Activated naive CD8-positive, alpha-beta T cell treated with anti-CD3 and anti-CD28 coated beads, Interleukin-2, amount 50 U/mL, for 24 hours (primary cell): ENCODE measurements at places on chromosomes 2 and 18.

DNA sequence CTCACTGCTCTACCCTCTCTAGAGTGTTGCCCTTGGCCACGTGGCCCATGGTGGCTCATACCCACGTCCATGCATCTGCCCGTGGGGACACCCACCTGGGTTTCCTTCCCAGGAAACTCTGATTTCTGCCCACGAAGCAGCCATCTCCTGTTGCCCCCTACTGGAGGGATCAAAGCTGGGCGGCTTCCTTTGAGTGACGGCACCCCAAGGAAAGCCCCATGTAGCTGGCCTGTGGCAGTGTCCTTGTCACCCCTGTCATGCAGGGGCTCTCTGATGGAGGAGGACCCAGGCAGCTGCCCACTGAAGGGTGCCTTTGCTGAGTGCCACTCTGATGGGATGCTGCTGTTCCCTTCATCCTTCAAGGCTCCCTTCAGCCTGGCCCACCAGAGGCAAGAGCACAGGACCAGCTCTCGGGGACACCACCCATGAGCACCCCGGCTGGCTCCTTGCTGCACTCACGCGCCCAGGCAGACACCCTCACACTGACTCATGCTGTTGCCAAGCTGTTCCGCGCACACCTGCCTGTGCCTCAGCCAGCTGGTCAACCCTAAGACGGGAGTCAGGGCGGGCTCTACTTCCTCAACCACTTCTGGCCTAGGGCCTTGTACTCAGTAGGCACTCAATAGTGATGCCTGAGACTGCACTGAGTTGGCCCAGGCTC, 101.1 kb downstream of the CTIF start:
- DNase-seq, result no peak
- H3K36me3 ChIP-seq, result no peaks in the 10 kb centered on the region
- H3K27me3 ChIP-seq, result peaks cover 2% of the 10 kb centered on the region
- no peaks in the 10 kb centered on the region for H3K4me1 ChIP-seq
- no peak overlapping the region for H3K27ac ChIP-seq

GRCh38 chr2:53848062-53848461, 11.7 kb downstream of the GPR75 start:
- no peak overlapping the region for H3K4me3 ChIP-seq
- peaks cover 14% of the 10 kb centered on the region for H3K36me3 ChIP-seq
- peaks cover 1% of the 10 kb centered on the region for H3K4me1 ChIP-seq
- H3K27me3 ChIP-seq, result no peaks in the 10 kb centered on the region

DNA sequence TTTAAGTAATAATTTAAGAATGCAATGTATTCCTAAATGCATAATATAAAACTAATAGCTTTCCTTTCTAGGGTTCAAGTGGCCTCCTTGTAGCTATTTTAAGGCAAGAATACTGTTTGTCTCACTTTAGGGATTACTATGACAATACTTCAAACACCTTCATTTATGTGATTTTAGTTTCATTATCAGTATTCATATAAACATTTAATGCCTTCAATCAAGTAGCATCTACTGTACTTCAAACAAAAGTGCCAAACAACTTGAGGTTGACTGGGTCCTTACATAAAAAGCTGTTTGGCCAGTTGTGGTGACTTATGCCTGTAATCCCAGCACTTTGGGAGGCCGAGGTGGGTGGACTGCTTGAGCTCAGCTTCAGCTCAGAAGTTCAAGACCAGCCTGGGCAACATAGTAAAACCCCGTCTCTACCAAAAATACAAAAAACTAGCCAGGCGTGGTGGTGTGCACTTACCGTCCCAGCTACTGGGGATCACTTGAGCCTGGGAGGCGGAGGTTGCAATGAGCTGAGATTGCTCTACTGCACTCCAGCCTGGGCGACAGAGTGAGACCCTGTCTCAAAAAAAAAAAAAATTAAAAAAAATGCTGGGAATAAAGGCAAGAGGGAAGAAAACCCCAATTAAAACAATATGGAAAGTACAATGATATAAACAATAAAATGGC, 9.3 kb downstream of the MEX3C start:
- H3K27me3 ChIP-seq, result no peaks in the 10 kb centered on the region
- H3K4me1 ChIP-seq, result peaks cover 83% of the 10 kb centered on the region
- no peak for DNase-seq
- peak overlapping the region; percentile 12 for H3K4me3 ChIP-seq
- peak overlapping the region; percentile 13 for H3K27ac ChIP-seq
- H3K36me3 ChIP-seq, result peaks cover 57% of the 10 kb centered on the region

- H3K4me3 ChIP-seq, result no peak overlapping the region
- H3K36me3 ChIP-seq, result peaks cover 52% of the 10 kb centered on the region
- DNase-seq, result no peak
- H3K4me1 ChIP-seq, result no peaks in the 10 kb centered on the region
Observed at GRCh38 chr2:26279886-26280285, 35.1 kb downstream of the HADHB start.

GRCh38 chr2:234206738-234207137, 156.2 kb downstream of the SPP2 start:
- no peaks in the 10 kb centered on the region for H3K36me3 ChIP-seq
- no peak for DNase-seq
- no peaks in the 10 kb centered on the region for H3K27me3 ChIP-seq
- no peak overlapping the region for H3K4me3 ChIP-seq
- peaks cover 6% of the 10 kb centered on the region for H3K4me1 ChIP-seq

- H3K4me3 ChIP-seq, result no peak overlapping the region
- no peak overlapping the region for H3K27ac ChIP-seq
- peaks cover 4% of the 10 kb centered on the region for H3K27me3 ChIP-seq
- DNase-seq, result no peak
- no peaks in the 10 kb centered on the region for H3K4me1 ChIP-seq
- H3K36me3 ChIP-seq, result no peaks in the 10 kb centered on the region
Observed at GRCh38 chr2:2083113-2083758, 247.8 kb downstream of the MYT1L start.

DNA sequence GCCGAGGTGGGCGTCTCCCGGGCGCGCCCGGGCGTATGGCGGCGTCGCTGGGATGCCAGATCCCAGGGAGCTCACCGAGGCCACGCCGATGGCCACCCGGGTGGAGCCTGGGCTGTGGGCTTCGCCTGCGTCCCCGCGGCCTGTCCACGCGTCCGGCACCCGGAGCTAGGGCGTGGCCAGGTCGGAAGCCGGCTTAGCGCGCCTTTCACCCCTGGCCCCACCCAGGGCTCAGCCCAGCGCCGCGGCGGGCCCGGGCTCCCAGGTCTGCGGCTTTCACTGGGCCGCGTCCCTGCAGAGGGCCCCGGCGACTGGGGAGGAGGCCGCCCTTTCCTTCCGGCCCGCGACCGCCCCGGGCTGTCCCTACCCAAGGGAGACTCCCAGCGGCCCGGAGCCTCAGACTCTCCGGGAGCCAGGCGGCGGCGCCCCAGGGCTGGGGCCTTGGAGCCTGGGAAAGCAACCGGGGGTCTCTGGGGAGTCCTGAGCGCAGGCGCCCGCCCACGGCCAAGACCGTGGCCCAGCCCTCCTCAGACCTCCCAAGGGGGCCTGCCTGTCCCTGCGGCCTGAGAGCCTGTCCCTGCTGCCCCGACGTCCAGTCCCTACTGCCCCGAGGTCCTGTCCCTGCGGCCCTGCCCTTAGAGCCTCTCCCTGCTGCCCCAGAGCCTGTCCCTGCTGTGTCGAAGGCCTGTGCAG, 36.3 kb upstream of the ITM2C start:
- H3K27me3 ChIP-seq, result peaks cover 47% of the 10 kb centered on the region
- no peaks in the 10 kb centered on the region for H3K36me3 ChIP-seq
- H3K27ac ChIP-seq, result no peak overlapping the region
- peaks cover 15% of the 10 kb centered on the region for H3K4me1 ChIP-seq

GRCh38 chr2:186919296-186919695, 70.3 kb upstream of the ZSWIM2 start:
- no peaks in the 10 kb centered on the region for H3K4me1 ChIP-seq
- DNase-seq, result no peak

DNA sequence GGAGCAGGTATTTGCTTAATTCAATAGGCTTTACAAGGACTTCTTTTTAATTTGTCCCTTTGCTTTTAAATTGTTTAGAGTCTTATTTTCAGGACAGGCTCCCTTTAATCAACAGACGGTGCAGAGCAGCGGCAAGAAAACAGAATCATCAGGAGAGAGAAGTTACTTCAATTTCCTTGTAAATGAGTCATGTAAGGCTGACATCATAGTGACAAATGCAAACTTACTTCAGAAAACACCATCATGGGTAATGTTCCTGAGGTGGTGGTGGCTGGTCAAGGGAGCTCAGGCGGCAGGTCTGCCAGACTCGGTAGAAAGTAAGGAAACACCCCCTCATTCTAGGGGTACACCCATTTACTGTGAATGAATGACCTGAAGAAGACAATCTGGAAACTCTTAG, 395.1 kb downstream of the FBXO15 start:
- H3K4me3 ChIP-seq, result no peak overlapping the region
- H3K4me1 ChIP-seq, result no peaks in the 10 kb centered on the region
- no peak overlapping the region for H3K27ac ChIP-seq
- no peaks in the 10 kb centered on the region for H3K27me3 ChIP-seq
- DNase-seq, result no peak

DNA sequence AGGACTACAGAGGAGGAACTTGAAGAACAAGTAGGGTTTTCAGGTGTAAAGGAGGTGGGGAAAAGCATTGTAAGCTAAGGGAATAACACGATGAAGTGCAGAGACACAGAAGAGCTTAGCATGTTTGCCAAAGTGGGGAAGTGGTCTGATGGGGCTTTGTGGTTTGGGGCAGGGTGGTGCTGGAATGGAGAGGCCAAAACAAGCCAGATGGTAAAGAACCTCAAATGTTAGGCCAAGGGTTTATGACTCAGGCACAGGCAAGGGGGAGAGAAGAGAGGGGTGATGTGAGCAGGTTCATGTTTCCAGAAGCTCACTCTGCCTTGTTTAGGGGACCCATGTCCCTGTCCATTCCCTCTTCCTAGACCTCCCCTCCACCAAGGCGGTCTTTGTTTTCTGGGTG, 104.5 kb upstream of the YWHAQ start:
- no peak overlapping the region for H3K4me3 ChIP-seq
- H3K27me3 ChIP-seq, result no peaks in the 10 kb centered on the region
- peaks cover 2% of the 10 kb centered on the region for H3K36me3 ChIP-seq
- peaks cover 40% of the 10 kb centered on the region for H3K4me1 ChIP-seq

DNA sequence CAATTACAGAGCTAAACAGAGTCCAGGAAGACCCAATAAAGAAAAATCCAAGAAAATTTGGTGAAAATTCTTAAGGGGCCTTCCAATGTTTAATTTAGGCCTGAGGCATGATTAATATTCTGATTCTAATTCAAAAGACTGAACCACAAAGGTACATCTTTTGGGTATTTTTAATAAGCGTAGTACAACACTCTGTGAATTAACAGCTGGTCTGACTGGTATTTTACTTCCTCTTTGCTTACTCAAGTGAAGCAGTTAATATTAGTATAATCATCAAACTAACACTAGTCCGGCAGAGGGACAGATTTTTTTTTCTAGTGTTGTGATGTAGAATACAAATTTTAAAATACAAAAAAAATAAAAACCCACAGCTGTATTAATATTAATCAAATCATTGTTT, 652.9 kb downstream of the NR4A2 start:
- no peak for DNase-seq
- H3K27me3 ChIP-seq, result no peaks in the 10 kb centered on the region
- no peaks in the 10 kb centered on the region for H3K36me3 ChIP-seq
- no peak overlapping the region for H3K27ac ChIP-seq
- no peaks in the 10 kb centered on the region for H3K4me1 ChIP-seq
- H3K4me3 ChIP-seq, result no peak overlapping the region

- DNase-seq, result no peak
- H3K4me1 ChIP-seq, result no peaks in the 10 kb centered on the region
- H3K36me3 ChIP-seq, result no peaks in the 10 kb centered on the region
- H3K27me3 ChIP-seq, result no peaks in the 10 kb centered on the region
Observed at GRCh38 chr18:6537475-6537874, 122.8 kb upstream of the L3MBTL4 start.

GRCh38 chr18:47120428-47120827, 29.9 kb downstream of the HDHD2 start:
- DNase-seq, result no peak
- H3K27ac ChIP-seq, result peak overlapping the region; percentile 13
- peaks cover 20% of the 10 kb centered on the region for H3K4me1 ChIP-seq
- H3K27me3 ChIP-seq, result no peaks in the 10 kb centered on the region

GRCh38 chr2:105785095-105785847, 40.6 kb downstream of the NCK2 start:
- H3K27ac ChIP-seq, result peak overlapping the region; percentile 97
- no peak for DNase-seq
- H3K4me1 ChIP-seq, result peaks cover 99% of the 10 kb centered on the region
- peaks cover 28% of the 10 kb centered on the region for H3K36me3 ChIP-seq
- no peaks in the 10 kb centered on the region for H3K27me3 ChIP-seq

DNA sequence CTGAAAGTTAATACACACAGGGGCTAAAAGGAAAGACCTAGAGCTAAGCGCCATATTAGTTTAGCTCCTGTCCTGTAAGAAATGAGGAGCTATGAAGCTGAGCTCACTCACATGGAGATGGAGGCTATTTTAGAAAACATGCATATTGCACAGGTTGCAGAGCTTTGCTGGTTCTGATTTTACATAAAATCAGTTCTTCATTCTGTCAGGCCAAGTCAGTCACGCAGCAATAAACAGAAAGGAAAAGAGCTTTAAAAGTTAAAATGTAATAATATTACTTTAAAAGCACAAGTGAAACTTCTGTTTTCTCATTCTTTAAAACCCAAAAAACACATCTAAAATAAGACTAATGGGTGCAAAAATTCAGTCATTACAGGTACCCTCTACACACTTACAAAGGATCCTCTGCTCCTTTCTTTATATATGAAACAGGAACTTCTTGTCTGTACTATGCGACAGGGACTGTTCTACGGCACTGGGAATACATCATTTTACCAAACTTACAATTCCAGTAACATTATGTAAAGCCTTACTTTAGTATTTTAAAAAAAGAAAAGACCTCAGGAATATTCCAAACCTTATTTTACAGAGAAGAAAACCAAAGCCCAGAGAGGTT, 113.8 kb downstream of the THADA start:
- H3K27ac ChIP-seq, result no peak overlapping the region
- no peak overlapping the region for H3K4me3 ChIP-seq
- no peak for DNase-seq
- H3K36me3 ChIP-seq, result peaks cover 3% of the 10 kb centered on the region
- H3K27me3 ChIP-seq, result no peaks in the 10 kb centered on the region

GRCh38 chr2:22981785-22982184, 403.2 kb upstream of the KLHL29 start:
- H3K4me1 ChIP-seq, result no peaks in the 10 kb centered on the region
- H3K27ac ChIP-seq, result no peak overlapping the region
- H3K27me3 ChIP-seq, result peaks cover 1% of the 10 kb centered on the region
- DNase-seq, result no peak
- H3K4me3 ChIP-seq, result no peak overlapping the region
- H3K36me3 ChIP-seq, result no peaks in the 10 kb centered on the region

DNA sequence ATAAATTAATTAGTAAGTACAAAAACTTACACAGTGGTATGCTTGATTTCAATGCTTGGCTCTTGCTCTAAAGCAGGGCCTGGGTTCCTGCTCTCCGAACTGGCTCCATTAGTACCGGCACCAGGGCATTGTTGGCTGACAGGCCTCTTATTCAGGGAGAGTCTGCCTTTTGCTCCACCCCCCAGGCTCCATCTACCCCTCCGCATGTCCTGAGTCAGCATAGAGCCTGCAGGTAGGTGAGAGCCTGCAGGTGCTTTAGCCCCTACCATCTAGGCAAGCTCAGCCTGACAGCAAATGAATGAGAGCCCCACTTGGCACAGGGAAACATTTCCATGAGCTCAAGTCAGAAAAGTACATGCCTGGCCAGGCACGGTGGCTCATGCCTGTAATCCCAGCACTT, 35.1 kb upstream of the EFHD1 start:
- H3K36me3 ChIP-seq, result no peaks in the 10 kb centered on the region
- H3K4me3 ChIP-seq, result no peak overlapping the region
- H3K27me3 ChIP-seq, result peaks cover 2% of the 10 kb centered on the region
- peaks cover 2% of the 10 kb centered on the region for H3K4me1 ChIP-seq

GRCh38 chr18:10771053-10771709, 245.4 kb downstream of the NAPG start:
- no peak overlapping the region for H3K27ac ChIP-seq
- H3K4me3 ChIP-seq, result no peak overlapping the region
- no peaks in the 10 kb centered on the region for H3K36me3 ChIP-seq
- no peak for DNase-seq
- peaks cover 5% of the 10 kb centered on the region for H3K27me3 ChIP-seq
- H3K4me1 ChIP-seq, result no peaks in the 10 kb centered on the region
